HFFc6 (cell line): ENCODE measurements at places on chromosomes 6 and 20. TPM values are rescaled to one million over a fixed set of nuclear protein-coding genes. Genes with fewer than 3 reads are reported as not detected.

Gene DNAAF9
- total RNA-seq = 12.4 to 15.5 TPM (median 13.6 TPM) in 3 replicates

Gene OR2H2
- not detected in 3 replicates for total RNA-seq

DNA sequence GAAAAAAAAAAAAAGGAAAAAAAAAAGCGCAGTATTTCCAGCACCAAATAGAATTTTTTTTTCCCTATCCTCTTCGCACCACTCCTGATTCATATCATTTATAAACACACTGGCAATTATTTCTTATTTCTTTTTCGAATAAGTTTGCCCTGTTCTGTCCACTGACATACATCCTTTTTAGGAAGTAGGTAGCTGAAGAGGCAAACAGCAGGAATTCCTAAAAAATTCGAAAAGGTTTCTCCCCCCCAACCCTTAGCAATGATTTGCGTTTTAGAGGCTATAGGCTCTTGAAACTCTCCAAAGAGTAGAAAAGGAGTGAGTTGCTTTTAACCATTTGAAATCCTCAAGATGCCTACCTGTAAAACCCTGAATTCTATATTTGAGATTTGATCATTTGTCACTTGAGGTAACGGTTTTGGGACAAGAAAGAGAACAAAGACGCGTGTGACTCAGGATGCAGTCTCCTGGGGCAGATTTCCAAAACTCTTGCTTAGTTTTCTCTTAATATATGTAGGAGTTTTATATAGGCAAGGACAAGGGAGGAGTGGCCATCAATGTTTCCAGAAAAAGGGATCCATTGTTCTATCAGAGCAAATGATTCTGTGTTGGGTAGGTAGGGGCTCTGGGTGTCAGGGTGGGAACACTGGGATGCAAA lies 531 bp upstream of the CCN2 start:
- peak overlapping the region; percentile 76 for H3K4me3 ChIP-seq
- peak overlapping the region; percentile 62 for H3K27ac ChIP-seq
- H3K4me1 ChIP-seq = peaks cover 71% of the 10 kb centered on the region
- H3K27me3 ChIP-seq = peaks cover 42% of the 10 kb centered on the region

Gene OPN5
- total RNA-seq = not detected in 2 replicates

DNA sequence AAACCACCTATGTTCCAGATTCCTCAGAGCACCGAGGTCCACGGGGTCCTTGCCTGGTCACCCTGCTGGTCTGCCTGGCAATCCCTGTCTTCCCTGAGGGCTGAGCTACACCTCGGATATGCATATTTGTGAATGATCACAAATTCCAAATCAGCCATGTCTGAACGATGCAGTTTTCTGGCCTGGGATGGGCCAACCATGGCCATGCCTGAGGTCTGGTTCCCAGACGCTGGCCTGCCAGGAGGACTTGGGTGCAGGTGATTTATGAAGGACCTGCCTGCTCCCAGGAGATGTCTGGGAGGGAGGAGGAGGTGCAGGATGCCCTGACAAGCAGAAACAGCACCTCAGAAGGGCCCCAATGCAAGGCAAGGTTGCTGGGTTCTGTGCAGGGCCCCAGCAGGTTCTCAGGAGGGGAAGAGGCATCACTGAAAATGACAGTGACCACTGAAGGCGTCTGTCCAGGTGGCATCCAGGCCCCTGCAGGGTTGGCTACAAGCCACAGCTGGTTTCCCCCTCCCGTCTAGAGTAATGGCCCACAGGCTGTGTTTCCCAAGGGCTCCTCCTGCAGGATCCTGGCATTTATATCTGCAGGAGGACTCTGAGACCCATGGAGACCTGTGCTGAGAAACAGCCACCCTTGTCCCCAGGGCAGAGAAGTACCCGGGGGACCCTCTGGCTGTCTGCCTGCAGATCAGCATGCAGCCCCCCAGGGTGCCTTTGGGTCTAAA lies 205.3 kb downstream of the TAF4 start:
- H3K4me3 ChIP-seq = no peak overlapping the region
- no peaks in the 10 kb centered on the region for H3K36me3 ChIP-seq
- DNase-seq = no peak
- no peaks in the 10 kb centered on the region for H3K4me1 ChIP-seq
- peaks cover 3% of the 10 kb centered on the region; the same call in 1 of the 2 replicates for H3K27me3 ChIP-seq

Gene FAM83C
- not detected in 3 replicates for total RNA-seq

DNA sequence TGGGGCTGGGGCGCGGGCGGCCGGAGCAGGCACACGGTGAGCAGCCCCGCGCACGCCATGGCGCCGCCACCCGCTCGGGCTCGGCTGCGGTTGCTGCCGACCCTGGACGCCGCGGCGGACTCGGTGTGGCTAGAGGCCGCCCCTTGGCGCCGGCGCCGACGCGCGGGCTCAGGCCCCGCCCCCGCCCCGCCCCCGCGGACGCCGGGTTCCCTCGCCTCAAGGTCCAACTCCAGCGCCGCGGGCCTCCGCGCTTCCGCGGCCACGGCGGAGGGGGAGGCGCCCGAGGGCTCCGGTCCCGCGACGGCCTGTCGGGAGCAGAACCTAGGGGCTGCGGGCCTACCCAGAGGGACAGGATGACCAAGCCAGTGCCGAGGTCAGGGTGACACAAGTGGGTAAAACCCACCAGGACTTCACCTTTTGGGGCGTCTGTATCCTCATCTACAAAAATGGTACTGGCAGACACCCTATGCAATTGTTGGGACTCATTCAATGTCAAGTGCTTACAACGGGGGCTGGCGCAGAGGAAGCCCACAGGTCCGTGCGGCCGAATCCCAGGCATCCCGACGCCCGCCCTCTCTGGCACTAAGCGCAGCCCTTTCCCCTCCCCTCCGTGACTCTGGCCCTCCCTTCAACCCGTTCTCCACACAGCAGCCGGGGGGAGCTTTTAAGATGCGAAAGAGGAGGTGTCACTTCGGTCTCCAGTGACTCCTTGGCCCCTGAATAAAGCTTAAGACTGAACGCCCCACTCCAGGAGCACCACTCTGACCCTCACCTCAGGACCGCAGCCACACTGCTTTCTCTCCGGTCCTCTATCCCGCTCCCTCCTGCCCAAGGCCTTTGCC lies at the start of gene NECAB3:
TSS of gene NECAB3 (minus strand) at position 135 of the 842 bp plus-strand sequence. CDS start at position 59, 76 bp downstream.
- H3K27ac ChIP-seq = peak within 1 kb of the TSS; percentile 85
- H3K4me1 ChIP-seq = peaks cover 56% of the 10 kb centered on the region
- peak within 1 kb of the TSS; percentile 95 for H3K4me3 ChIP-seq
- peaks cover 2% of the 10 kb centered on the region; the same call in 1 of the 2 replicates for H3K27me3 ChIP-seq

DNA sequence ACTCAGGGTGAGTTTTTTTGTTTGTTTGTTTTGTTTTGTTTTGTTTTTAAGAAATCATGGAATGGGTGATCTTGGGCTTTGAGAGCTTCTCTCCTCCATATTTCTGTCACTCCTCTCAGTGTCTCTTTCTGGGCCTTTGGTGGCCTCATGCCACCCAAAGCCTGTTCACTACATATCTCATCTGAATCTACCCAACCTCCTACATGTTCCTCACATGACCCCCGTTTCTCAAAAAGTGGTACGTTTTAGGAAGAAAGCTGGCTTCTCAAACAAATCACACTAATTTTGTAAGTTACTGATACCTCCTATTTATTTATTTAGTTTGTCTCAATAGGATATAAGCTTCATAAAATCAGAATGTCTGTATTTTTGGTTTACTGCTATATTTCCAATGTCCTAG lies 80.0 kb downstream of the SESN1 start:
- DNase-seq = no peak
- no peaks in the 10 kb centered on the region for H3K36me3 ChIP-seq
- no peak overlapping the region for H3K4me3 ChIP-seq
- no peak overlapping the region for H3K27ac ChIP-seq

- no peak overlapping the region for H3K27ac ChIP-seq
- H3K36me3 ChIP-seq = no peaks in the 10 kb centered on the region
- 0 out of 2 replicates have a peak, but pooled peaks cover 2% of the 10 kb centered on the region for H3K27me3 ChIP-seq
- DNase-seq = no peak
Observed at GRCh38 chr6:97705568-97705967, 422.6 kb upstream of the MMS22L start.

Gene HCRTR2
- not detected in 3 replicates for total RNA-seq

Gene ZNF217
- total RNA-seq = 39.5 and 42.2 TPM in 2 replicates

DNA sequence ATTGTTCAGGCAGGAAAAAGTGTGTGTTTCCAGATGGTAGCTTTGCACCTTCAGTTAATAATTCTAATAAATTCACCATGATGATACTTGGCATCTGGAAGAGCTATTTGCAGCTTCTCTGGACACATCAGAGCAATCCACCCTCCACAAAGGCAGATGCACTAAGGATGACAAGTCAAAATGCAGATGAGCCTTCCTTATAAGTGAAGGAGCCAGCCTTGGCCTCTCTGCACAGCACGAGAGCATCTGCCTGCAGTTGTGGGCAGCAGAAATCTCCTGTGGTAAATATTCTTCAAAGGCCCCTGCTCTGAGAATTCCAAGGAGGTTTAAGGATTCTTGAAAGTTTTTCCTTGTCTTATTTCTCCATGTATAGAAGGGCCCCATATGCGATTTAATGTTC lies 6.9 kb upstream of the POM121L2 start:
- no peak for DNase-seq
- no peak overlapping the region for H3K27ac ChIP-seq
- no peaks in the 10 kb centered on the region for H3K36me3 ChIP-seq
- H3K4me3 ChIP-seq = no peak overlapping the region

- no peaks in the 10 kb centered on the region for H3K27me3 ChIP-seq
- no peaks in the 10 kb centered on the region for H3K36me3 ChIP-seq
- peaks cover 23% of the 10 kb centered on the region for H3K4me1 ChIP-seq
- no peak for DNase-seq
- no peak overlapping the region for H3K4me3 ChIP-seq
Observed at GRCh38 chr6:628766-629165, 28.1 kb downstream of the HUS1B start.

GRCh38 chr6:121435444-121436069 lies at the start of gene GJA1:
Gene GJA1, plus strand, starts transcription at chr6:121435646. Its CDS starts 11,202 bp downstream, at chr6:121446848.
- peaks cover 58% of the 10 kb centered on the region for H3K4me1 ChIP-seq
- peak within 1 kb of the TSS; percentile 96 for H3K27ac ChIP-seq
- peaks cover 2% of the 10 kb centered on the region; the same call in 1 of the 2 replicates for H3K27me3 ChIP-seq
- DNase-seq = peak; percentile 74
- H3K36me3 ChIP-seq = peaks cover 5% of the 10 kb centered on the region; the same call in 1 of the 2 replicates
- H3K4me3 ChIP-seq = peak within 1 kb of the TSS; percentile 96

DNA sequence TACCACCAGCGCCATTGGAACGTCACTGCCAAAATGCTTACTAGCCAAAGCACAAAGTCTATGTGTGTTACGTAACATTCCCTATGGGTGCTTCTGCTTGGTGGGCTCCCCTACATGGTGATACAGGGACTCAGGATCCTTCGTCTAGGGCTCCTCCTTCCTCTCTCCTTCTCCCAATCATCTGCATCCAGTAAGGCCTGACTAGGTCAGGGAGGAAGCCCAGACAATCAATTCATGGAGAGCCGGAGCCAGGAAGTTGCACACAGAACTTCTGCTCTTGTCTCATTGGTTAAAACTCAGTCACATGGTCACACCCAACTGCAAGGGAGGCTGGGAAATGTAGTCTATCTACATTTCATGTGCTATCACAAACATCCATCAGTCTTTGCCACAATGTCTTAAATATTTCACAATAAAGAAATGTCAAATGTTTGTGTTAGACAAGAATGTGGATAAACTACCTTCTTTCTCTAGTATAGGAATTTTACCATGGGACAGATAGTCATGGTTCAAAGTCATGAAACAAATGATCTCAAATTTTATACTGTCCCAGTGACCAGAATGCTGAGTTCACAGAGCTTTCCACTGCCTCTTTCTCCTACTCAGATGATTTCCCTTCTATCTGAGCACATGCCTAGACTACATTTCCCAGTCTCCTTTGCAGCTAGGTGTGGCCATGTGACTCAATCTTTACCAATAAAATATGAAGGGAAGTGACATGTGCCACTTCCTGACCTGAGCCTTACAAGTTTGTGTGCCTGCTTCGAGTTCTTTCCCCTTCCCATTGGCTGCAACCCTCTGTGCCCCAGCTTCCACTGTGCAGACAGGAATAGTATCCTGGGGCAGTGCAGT lies 9.3 kb upstream of the KCNK15 start:
- H3K27me3 ChIP-seq = peaks cover 9% of the 10 kb centered on the region
- H3K27ac ChIP-seq = peak overlapping the region; percentile 55
- H3K4me3 ChIP-seq = peak overlapping the region; percentile 64; the same call in 1 of the 2 replicates
- peak; percentile 66 for DNase-seq

DNA sequence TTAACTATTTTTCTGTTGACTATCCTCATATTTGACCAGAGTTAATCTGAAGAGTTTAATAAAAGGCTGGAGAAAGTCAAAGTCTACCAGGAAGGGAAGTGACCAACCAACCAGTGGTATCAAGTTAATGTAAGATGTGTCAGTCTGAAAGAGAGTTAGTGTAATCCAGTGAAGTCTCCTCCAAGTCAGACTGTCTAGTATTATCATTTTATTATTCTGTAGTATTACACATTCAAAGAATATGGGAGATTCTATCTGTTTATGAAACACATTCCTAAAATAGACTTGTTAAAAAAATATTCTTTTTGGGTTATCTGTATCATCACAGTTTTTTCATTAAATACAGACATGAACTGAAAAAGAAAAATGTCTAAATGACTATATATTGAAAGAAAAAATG lies 194.4 kb downstream of the BTBD9 start:
- peak; percentile 43 for DNase-seq
- peaks cover 14% of the 10 kb centered on the region; the same call in 1 of the 2 replicates for H3K36me3 ChIP-seq
- peaks cover 35% of the 10 kb centered on the region for H3K4me1 ChIP-seq

DNA sequence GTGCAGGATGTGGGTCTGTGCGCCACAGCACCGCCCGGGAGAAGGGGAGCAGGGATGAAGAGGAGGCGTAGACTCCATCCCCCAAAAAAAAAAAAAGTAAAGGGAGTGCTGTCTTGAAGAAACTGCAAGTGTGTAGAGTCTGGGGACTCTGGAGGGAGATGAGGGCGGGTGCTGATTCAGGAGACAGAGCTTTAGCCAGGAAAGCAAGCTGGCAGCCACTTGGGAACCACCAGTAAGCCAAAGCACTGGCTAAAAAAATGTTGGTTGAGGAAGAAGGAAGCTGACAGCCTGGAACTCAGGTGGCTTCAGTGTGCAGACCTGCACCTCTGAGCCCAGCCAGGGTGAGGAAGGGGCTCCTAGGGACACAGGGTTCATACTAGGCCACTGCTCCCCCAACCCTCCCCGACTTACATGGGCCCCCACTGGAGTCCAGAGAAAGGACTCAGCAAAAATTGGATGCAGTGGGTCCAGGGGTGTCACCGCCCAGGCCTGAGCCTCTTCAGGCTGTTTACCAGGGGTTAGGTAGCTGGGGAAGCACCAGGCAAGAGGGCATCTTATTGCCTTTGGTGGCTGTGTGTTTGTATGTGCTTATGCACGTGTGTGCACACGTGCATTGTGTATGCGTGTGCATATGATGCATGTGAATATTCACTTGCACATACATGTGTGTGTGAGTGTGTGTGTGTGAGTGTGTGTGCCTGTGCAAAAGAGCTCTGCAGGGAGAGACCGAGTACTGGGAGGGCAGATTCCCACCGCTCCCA lies 153.5 kb upstream of the MLN start:
- no peak overlapping the region for H3K4me3 ChIP-seq
- peaks cover 46% of the 10 kb centered on the region for H3K27me3 ChIP-seq
- no peak for DNase-seq
- no peaks in the 10 kb centered on the region for H3K36me3 ChIP-seq
- no peak overlapping the region for H3K27ac ChIP-seq

GRCh38 chr20:45987108-45987780 lies 15.2 kb upstream of the ZNF335 start:
- no peak overlapping the region for H3K27ac ChIP-seq
- no peaks in the 10 kb centered on the region for H3K36me3 ChIP-seq
- peaks cover 14% of the 10 kb centered on the region for H3K27me3 ChIP-seq
- H3K4me1 ChIP-seq = peaks cover 6% of the 10 kb centered on the region

DNA sequence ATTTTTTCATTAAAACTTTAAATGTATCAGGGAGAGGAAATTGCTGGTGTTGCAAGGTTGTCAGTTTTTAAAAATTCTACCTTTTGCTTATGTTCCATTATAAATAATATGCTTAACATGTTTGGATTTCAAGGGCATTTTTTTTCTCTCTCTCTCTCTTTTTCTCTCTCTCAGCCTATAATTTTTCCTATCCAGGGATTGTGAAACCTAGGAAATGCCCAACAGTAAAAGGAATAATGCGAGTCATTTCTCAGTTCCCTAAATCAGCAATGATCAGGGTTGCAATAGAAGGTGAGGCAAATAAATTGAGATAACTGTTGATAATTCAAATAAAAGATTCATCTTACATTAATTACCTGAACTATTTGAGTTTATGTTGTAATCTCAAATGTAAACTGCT lies 53.2 kb upstream of the IFNGR1 start:
- DNase-seq = no peak
- no peaks in the 10 kb centered on the region for H3K36me3 ChIP-seq

Gene CFAP206
- total RNA-seq = not detected in 2 replicates
